Right renal pelvis (tissue), 4 donors: ENCODE measurements at places on chromosomes 6 and 20.
A peak's percentile ranks its signal among the peaks of the same experiment; 100 is the strongest.

- no peak for DNase-seq
Observed at GRCh38 chr6:141174932-141175331, 957.8 kb upstream of the GJE1 start.

DNA sequence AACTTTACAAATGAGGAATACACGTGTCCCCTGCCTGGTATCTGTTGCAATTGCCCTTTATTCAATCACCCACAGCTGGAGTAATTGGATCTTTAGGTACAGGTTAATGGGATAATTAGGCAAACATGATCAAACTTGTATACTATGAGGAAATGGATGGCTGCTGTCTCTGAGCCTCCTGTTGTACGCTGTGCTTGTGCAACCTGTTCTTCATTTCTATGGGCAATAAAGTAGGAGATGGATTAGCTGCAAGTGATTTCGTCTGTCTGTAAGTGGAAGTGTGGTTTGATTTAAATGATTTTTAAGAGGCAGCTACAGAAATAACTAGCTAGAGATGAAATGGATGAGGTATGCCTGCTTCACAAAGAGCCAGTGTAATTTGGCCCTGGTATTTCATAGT, 474.1 kb downstream of the RNF144B start:
- no peak for DNase-seq

GRCh38 chr6:47424436-47424836, 53.2 kb upstream of the CD2AP start:
- DNase-seq, result no peak

DNA sequence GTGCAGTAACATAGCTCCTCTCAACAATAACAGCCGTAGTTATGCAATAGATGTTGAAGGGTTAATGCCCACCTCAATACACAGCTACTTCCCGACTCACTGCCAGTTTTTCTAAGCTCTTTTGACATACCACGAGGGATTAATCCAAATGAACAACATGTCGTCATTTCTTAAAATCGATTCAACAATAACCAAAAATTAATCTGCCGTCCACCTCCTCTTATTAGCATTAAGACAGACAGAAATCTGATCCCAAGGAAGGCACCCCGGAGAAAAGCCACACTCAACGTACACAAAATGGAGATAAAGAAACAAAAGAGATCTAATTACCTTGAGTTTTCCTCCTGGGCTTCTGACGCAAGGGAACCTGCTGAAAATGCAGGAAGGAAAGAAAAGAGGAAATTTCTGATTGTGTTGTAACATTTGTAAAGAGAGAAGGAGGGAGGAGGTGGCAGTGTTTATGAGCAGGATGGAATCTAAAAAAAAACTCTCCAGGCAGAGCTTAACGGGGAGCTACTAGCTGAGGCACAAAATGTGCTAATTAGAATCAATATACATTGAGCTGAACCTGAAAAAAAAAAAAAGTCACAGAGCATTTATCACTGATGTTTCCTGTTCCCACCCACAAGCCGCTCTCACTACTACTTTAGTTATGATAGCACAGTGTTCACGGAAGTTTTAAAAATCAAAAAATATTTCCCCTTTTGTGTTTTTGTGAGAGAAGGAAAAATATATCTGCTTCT, 109.3 kb downstream of the IPCEF1 start:
- no peak for DNase-seq

DNA sequence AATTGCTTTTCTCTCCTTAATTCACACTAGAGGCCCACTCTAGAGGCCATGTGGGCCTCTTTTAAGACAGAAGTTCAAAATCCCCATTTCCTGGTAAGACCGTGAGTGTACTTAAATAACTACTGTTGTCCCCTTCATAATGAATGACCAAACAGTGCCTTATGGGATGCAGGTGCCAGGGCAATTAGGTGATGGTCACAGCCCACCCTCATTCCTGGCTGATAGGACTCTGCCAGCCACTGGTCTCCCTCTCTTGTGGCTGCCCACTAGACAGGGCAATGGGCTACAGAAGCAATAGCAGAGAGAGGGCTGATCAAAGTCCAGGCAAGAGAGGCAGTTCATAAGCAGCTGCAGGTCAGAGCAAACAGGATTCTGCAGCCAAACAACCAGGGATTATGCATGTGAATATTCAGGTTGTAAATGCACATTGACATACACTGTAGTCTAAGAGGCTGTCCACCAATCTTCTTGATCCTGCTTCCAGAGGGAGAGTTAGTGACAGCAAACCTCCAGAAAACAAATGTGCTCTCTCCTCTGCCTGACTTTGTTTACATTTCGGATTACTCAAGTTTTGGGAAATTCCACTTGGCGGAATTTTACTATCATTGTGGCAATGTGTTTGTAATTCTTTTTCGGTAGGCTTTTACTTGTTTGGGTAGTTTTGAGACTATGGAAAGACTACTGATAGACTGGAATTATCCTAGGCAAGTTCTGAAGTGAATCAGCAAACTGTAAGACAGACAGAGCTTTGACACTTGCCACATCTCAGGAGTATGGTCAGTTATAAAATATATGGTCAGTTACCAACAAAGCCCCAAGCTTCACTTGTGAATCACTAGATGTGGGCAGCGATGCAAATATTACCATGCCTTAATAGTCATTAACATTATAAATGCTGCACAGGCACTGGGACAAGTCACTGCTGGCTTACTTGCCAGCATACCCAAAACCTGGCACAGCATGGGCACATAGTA, 12.8 kb downstream of the PTPRK start:
- no peak for DNase-seq

GRCh38 chr6:149118737-149119653, 198.5 kb upstream of the TAB2 start:
- DNase-seq, result no peak

DNA sequence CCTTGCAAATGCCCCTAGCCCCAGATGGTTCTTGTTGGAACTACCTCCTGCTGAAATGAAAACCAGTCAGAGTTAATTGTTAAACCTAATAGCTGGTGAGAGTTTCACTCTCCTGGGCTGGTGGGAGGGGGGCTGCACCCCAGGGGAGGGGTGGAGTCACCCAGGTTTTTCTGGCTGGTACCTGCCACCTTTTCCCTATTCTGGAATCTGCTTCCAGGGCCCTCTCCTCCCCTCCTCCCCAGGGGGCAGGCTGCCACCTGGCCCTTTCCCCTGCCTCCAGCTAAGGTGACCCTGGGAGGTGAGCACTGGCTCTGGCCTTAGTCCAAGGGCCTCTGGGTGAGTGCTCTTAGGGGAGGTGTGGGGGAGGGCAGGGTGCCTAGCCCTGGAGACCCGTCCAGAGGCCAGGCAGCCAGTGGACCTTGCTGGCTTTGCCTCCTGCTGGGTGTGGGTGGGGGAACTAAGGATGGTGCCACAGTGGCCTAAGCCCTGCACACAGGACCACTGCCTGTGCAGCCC, 48.8 kb upstream of the EPB41L1 start:
- DNase-seq, result no peak

GRCh38 chr6:7419065-7419464, 29.5 kb downstream of the RIOK1 start:
- no peak for DNase-seq

DNA sequence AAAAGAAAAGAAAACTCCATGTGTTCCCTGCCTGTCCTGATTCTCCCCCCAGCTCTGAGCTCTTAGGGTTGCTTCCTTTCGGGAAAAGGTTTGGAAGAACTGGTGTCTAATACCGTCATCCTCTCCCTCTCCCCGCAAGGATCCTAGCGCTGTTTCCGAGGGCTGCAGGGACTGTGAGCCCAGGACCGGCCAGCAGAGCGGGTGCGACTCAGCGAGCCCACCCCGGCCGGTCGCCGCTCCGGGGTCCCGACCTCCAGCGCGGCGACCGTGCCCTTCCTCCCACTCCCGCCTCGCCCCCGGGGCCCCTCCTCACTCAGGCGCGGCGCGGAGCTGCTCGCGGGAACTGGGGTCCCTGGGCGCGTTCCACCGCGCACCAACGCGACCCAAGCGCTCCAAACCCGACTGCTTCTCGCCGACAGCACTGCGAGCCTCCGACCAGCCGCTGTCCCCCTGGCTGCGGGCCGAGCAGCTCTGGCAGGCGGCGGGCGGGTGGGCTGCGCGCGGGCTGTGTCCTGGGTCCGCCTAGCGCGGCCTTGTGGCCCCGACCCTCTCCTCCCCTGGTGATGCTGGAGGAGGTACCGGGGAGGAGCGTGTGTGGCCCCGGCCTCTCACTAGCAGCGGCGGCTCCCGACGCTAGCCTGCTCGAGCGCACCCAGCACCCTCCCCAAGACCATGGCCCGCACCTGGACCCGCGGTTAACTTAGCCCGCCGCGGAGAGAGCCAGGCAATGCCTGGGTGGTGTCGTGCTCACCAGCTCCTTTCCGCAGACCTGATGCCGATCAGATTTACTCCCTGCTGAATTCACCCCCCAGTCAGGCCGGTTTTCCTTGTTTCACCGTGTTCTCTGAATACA, at the start of gene PLA2G7:
Gene PLA2G7 (minus strand): TSS at position 509 of the 853 bp plus-strand sequence. CDS start 12,484 bp downstream, outside the sequence.
- DNase-seq, result peak; percentile 35

DNA sequence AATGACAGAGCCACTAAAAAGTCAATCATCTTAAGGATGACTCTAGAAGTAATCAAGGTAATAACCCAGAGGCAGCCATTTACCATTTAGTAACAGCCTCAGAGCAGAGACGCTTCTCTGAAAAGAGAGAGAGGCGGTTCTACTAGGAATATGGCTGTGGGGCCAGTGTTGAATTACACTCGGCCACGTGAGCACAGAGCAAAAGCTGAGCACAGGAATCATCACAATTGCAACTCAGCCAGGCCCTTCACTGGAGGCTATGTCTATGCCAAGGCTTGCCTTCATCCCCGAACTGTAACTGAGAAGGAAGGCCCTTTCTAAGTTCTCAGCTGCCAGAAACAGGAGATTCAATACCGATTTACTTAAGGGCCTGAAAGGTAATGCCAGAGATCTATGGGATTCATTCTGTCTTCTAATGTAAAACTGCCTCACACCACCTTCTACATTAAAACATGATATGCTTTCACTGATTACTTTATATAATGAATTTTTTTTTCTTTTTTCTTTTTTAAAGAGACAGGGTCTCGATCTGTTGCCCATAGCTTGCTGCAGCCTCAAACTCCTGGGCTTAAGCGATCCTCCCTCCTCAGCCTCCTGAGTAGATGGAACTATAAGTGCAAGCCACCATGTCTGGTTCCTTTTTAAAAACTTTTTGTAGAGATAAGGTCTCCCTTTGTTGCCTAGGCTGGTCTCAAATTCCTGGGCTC, 67.6 kb downstream of the NUDT3 start:
- DNase-seq, result peak; percentile 38

GRCh38 chr6:37566111-37566949, 66.6 kb upstream of the CCDC167 start:
- no peak for DNase-seq

- DNase-seq, result no peak
Observed at GRCh38 chr6:135329851-135330803, 149.0 kb downstream of the MYB start.

GRCh38 chr6:13038741-13039190, 289.6 kb downstream of the TBC1D7 start:
- DNase-seq, result no peak

- no peak for DNase-seq
Observed at GRCh38 chr6:168342636-168343035, 23.1 kb upstream of the DACT2 start.

GRCh38 chr6:24949020-24949569, 13.3 kb upstream of the RIPOR2 start:
- DNase-seq, result no peak

- no peak for DNase-seq
Observed at GRCh38 chr6:169959136-169960002, 207.9 kb downstream of the ERMARD start.

- DNase-seq, result no peak
Observed at GRCh38 chr6:35033683-35034082, 107.5 kb downstream of the TCP11 start.

GRCh38 chr6:21634582-21634981, 41.0 kb downstream of the SOX4 start:
- DNase-seq, result no peak

- DNase-seq, result no peak
Observed at GRCh38 chr6:3388786-3389185, 68.1 kb downstream of the SLC22A23 start.

GRCh38 chr6:96246563-96246962, 230.8 kb downstream of the FUT9 start:
- DNase-seq, result no peak

DNA sequence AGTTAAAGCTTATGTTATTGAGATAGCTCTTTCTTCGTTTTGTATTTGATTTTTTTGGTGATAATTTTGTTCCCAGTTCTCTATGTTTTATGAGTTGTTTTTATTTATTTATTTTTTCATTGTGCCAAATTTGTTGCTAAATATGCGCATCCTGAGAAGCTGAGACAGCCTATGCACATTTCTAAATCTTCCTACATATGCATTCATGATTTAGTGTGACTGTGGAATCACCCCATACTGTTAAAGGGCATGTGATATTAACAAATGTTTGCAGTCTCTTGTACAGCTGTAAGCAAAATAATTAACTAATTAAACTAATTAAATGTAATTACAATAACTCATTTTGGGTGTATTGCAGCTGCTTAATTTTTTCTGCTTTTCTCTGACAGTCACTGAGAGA, 10.4 kb downstream of the TFAP2B start:
- no peak for DNase-seq

DNA sequence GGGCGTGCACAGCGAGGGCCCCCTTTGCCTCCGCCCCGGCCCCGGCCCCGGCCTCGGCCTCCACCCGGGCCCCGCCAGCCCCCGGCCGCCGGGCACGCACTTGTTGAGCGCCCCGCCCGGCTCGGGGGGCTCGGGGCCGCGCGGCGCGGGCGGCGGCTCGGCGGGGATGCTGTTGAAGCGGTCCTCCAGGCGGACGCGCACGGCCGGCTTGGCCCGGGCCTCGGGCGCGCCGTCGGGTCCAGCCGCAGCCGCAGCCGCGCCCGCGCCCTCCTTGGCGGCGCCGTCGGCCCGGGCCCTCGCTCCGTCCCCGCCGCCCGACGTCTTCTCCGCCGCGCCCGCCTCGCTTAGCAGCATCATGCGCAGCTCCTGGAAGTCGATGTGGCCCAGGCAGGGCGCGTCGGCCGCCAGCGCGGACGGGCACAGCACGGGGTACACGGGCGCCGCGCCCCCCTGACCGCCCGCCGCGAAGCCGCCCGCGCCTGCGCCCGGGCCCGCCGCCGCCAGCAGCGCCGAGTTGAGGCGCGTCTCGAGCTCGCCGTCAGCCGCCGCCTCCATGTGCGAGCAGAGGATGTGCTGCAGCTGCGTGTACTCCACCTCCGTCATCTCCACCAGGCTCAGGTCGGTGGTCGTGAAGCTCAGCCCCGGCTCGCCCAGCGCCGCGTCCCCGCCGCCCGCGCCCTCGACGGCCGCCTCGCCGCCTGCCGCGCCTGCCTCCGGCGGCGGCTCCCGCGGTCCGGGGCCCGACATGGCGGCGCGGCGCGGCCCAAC, 514 bp downstream of the TCFL5 start:
- DNase-seq, result no peak

- no peak for DNase-seq
Observed at GRCh38 chr20:8782804-8783203, 286.1 kb upstream of the PLCB4 start.

GRCh38 chr6:166653639-166653941, 26.5 kb upstream of the RPS6KA2 start:
- no peak for DNase-seq

DNA sequence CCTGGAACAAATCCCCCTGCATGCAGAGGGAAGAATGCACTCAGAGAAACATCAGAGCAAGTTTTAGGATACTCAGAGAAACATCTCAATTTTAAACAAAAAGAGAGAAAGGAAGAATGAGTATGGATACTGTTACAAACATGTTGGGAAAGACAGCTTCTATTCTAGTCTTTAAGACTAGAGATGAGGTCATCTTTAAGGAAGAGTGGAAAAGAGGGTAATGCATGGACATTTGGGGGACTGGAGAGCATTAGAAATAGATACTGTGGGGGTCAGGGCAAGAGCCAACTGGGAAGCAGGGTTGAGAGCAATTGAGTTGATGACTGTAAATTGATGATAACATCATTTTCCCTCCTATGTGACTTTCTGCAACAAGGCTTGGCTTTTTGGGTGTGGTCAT, 431.2 kb downstream of the CDH26 start:
- no peak for DNase-seq
